ENCODE measurements at places on chromosomes 5 and 9. TPM values are rescaled to one million over a fixed set of nuclear protein-coding genes. Genes with fewer than 3 reads are reported as not detected.

The PAEP gene
- not detected for total RNA-seq

The SLC46A2 gene
- not detected for total RNA-seq

The PCDHB15 gene
- 3.9 TPM for total RNA-seq

The PCDHA1 gene
- total RNA-seq: 0.50 TPM

The NR5A1 gene
- total RNA-seq: 0.42 TPM

The PCDHB9 gene
- 1.6 TPM for total RNA-seq

The MTAP gene
- 100 TPM for total RNA-seq

The IL7R gene
- 0.25 TPM for total RNA-seq

The DUSP1 gene
- 6.5 TPM for total RNA-seq

The EXOSC2 gene
- total RNA-seq: 93.6 TPM

The TIGD6 gene
- total RNA-seq: 1.3 TPM

The GRIN3A gene
- 0.04 TPM for total RNA-seq

The GDNF gene
- total RNA-seq: 1.7 TPM

The SLC35D2 gene
- total RNA-seq: 13.7 TPM

The FAM221B gene
- not detected for total RNA-seq

The TAF11L5 gene
- total RNA-seq: not detected

The ANKRD34B gene
- total RNA-seq: 6.3 TPM

The OTP gene
- total RNA-seq: not detected
